NCI-H1417 treated with DMSO at 0.1 percent for 48 hours (cell line): ENCODE measurements at places on chromosomes 6 and 20.

- DNase-seq, result no peak
Measured at GRCh38 chr6:155439376-155439775, 16.3 kb downstream of the NOX3 start.

GRCh38 chr6:17352302-17352701 is 41.1 kb upstream of the CAP2 start:
- DNase-seq, result no peak

DNA sequence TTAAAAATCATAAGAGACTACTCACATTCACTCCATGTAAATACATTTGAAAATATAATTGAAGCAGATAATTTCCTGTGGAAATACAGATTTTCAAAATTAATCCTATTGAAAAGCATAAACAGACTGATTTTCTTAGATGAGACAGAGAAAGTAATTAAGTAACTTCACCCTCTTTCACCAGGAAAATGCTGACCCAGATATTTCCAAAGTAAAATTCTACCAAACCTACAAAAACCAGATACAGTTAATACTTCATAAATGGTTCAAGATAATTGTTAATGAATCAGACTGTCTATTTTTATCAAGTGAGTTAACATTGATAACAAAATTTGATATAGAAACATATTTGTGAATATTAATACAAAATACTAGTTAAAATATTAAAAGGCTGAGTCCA is 233.5 kb upstream of the KHDRBS2 start:
- DNase-seq, result no peak

DNA sequence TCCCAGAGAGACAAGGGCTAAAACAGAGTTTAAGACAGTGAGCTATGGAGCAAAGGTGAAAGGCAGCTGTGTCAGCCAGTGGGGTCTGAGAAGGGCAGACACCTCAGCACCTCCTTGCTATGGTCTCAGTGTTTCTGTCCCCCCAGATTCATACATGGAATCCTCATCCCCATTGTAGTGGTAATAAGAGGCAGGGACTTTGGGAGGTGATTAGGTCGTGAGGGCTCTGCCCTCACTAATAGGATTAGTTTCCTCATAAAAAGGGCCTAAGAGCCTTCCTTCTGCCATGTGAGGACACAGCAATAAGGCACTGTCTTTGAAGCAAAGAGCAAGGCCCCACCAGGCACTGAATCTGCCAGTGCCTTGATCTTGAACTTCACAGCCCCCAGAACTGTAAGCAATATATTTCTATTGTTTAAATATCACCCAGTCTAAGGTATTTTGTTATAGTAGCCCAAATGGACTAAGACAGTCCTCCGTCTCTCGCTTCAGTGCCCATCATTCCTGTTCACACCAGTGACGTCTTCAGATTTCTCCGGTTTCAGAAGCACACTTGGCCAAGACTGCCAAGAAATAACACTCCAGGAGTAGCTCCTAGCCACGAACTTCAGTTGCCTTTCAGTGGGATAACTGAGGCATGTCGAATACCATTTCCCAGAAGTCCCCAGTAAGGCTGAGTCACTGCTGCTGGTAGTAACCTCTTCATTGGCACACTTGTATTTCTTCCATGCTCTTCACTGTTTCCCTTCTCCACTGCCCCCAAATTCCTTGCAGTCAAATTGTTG is 32.8 kb downstream of the SLC13A3 start:
- DNase-seq, result no peak

- no peak for DNase-seq
Measured at GRCh38 chr6:121956782-121957181, 442.7 kb upstream of the HSF2 start.

DNA sequence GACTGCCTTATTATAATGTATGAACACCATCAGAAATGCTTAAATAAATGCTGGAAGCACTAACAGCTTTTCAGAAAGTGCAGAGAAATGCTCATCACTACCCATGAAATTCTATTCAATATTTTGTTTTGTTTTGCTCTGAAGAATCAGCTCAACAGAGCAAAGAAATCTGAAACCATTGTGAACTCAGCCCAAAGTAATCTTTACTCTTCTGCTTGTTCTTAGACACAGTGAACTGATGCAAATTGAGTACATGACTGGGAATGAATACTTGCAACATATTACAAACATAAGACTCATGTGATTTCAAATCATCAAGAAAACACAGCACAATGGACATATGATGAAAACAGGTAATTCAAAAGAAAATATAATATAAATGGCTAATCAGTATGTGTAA is 404.6 kb upstream of the OPRM1 start:
- no peak for DNase-seq

- DNase-seq, result no peak
Measured at GRCh38 chr6:7566617-7567173, 23.3 kb upstream of the SNRNP48 start.

GRCh38 chr20:63118303-63119120 is 97.4 kb downstream of the YTHDF1 start:
- no peak for DNase-seq
